NCI-H1694 treated with DMSO at 0.1 percent for 48 hours (cell line): ENCODE measurements at places on chromosomes 4 and X.

DNA sequence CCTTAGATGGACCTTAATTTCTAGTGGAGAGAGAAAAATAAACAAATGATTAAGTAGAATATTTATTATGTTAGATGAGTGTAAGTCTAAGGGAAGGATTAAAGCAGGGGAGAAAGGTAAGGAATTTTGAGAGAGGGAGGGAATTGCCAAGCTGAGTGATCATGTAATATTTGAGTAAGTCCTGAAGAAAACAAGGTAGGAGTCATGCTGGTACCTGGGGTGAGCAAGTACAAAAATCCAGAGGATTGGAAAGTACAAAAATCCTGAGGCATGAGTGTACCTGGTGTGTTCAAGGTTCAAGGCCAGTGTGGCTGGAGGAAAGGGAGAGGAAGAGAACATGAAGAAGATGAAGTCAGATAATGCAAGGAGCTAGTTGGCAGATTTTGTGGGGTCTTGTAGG lies 87.2 kb upstream of the MYOZ2 start:
- DNase-seq: no peak

DNA sequence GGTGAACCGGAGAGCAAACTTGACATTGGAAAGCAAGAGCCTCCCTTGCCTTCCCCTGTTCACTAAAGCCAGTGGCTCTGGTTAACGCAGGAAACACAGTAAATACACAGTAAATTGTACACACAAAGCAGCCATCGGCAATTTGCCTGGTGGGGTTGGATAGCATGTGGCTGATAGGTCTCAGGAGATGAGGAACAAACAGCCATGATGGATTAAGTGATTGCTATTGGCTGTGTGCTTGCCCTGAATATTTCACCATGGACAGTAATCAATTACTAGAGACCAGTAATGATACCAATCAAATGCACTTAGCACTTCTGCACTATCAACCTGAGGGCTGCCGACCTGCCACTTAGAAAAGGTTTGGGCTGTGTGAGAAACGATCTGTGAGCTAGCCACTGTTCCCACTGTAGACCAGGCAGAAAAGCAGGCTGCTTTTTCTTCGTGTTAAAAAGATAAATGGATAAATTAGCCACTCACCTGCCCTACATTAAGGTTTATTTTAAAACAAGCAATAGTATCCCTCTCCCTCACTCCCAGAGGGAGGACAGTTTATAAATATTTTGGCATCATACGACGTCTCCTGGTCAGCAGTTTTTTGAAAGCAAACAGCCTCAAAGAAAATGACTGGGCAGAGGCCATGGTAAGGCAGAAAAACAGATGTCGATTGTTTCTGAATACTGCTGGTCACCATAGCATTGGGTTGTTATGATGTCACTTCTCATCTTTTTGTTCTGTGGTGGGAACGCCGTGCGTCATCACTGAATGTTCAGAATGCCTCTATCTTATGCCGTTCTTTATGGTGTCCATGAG lies 167.1 kb downstream of the MAML3 start:
- DNase-seq: no peak

DNA sequence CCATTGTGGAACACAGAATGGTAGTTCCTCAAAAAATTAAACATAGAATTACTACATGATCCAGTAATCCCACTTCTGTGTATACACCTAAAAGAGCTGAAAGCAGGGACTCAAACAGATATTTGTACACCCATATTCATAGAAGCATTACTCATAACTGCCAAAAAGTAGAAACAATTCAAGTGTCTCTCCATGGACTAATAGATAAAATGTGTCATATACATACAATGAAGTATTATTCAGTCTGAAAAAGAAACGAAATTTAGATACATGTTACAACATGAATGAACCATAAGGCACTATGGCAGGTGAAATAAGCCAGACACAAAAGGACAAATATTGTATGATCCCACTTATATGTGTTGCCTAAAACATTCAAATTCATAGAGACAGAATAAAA lies 145.1 kb downstream of the ANTXR2 start:
- no peak for DNase-seq

- DNase-seq: no peak
Observed at GRCh38 chr4:184337907-184338306, 120.2 kb upstream of the ENPP6 start.

GRCh38 chrX:134898440-134898839 lies 92.4 kb upstream of the SMIM10 start:
- DNase-seq: peak; percentile 81

GRCh38 chrX:47413179-47413594 lies 42.8 kb downstream of the ZNF157 start:
- DNase-seq: no peak

DNA sequence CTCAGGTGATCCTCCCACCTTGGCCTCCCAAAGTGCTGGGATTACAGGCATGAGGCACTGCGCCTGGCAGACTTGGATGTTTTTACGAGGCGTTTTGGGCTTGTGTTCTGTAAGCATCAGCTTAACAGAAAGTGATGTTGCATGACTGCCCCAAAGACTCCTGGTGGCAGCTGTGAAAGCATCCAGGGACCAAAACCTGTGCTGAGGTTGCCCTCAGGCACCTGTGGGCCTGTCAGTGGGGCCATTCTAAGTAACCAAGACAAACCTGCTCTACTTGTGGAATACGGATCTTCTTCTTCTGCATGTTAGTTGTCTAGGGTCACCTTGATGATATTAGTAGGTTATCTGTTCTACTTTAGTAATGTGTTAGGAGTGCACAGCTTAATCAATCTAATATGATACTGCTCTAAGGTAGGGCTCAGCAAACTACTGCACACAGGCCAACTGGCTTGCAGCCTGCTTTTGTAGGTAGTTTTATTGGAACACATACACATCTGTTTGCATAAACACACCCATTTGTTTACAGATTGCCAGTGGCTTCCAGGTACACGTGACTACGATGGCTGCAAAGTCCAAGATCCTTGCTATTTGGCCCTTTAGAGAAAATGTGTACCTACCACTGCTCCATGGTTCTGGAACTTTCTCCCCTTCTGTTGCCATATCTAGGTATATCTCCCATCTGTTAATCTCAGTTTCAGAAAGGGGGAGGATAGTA lies 136.7 kb downstream of the GPR143 start:
- DNase-seq: no peak

- no peak for DNase-seq
Observed at GRCh38 chr4:76002176-76002575, 5.1 kb downstream of the CXCL9 start.

- no peak for DNase-seq
Observed at GRCh38 chr4:186832906-186833305, 109.2 kb upstream of the FAT1 start.

DNA sequence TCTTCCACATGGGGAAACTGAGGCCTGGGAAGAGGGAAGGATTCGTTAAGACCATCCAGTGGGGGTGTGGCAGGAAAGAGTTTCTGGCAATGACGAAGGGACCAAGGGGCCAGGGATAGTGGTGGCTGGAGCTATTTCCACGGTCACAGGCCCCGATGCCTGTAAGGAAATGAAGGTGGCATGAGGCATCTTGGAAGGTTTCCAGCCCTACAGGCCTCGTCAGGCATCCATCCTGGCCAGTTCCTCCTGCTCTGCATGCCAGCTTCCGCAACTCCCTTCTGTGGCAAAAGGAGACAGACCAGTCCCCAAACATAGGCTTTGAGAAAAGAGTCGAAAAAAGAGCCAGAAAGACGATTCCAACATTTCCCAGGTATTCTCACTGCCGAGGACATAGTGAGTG lies 9.2 kb upstream of the C4orf50 start:
- DNase-seq: no peak

DNA sequence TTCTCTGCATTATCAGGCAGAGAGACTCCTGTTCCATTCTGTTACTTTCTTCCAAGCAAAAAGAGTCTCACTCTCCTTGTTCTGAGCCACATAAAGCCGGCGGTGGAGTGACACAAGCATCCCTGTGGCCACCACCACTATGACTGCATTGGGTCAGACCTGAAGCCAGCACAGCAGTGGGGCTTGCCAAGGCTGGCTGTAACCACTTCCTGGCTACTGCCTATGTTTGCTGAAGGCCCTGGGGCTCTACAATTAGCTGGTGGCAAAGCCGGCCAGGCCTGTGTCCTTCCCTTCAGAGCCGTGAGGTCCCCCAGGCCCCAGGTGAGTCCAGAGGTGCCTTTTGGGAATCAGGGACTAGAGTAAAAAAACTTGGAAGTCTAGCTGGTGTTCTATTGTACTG lies 31.8 kb downstream of the PLAC8 start:
- DNase-seq: no peak

DNA sequence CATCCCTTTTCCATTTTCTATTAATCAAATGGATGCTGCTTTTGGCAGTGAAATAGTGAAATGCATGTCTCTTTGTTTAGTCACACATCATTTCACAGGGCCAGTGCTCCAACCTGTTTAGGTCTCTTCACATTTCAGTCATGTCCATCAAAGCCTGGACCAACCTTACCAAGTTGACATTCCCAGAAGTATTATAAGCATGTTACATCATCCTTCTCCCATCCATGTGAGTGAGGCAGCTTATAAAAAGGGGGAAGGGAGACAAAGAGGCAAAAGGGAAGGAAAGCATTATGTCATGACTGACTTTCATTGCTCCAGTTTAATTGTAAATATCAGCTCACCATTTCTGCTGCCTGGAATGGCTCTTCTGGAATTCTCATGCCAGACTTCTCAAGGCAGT lies 94.4 kb downstream of the NWD2 start:
- no peak for DNase-seq

GRCh38 chr4:74109870-74110605 lies 11.0 kb upstream of the CXCL2 start:
- DNase-seq: no peak
